ENCODE measurements at places on chromosomes 1 and 21. TPM values are rescaled to one million over a fixed set of nuclear protein-coding genes. Genes with fewer than 3 reads are reported as not detected.

- peaks cover 17% of the 10 kb centered on the region for H3K27me3 ChIP-seq
- no peaks in the 10 kb centered on the region for H3K4me1 ChIP-seq
- DNase-seq = no peak
- H3K27ac ChIP-seq = no peak overlapping the region
- no peaks in the 10 kb centered on the region for H3K36me3 ChIP-seq
- H3K4me3 ChIP-seq = no peak overlapping the region
These were observed 16.2 kb upstream of the DAB1 start for GRCh38 chr1:57440096-57440495.

- no peak overlapping the region for H3K4me3 ChIP-seq
- H3K36me3 ChIP-seq = peaks cover 11% of the 10 kb centered on the region
- DNase-seq = no peak
- H3K4me1 ChIP-seq = peaks cover 75% of the 10 kb centered on the region
- peak overlapping the region; percentile 90 for H3K27ac ChIP-seq
These were observed 11.4 kb upstream of the CCN1 start for GRCh38 chr1:85569122-85569521.

DNA sequence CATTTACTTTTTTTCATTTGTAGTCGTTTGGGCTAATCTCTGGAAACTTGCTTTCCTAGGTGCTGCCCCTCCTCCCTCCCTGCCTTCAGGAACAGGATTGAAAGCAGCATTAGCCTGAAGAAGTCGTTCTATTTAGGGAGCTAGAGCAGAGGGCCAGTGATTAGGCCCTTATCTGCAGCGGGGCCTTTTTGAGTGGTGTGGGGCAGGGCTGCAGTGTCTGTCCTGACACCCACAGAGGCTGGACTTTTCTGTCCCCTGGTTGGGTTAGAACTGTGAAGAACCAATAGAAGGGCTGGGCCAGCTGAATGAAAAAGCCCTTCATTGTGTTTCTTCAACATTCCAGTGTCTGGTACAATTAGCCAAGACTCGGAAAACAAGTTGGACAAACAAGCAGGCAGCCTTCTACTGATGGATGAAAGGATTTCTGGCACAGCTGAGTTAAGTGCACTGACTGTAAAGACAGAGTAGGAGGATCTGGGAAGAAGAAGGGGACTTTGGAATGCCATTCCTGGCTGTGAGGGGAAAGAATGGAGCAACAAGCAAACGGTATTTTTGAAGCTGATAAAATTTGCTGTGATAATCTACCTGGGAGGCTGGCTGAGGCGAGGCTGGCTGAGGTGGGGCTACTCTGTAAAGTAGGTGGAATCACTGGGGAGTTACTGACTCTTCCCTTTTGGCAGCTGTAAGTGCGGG, 9.7 kb downstream of the MACF1 start:
- peak overlapping the region; percentile 63 for H3K27ac ChIP-seq
- no peaks in the 10 kb centered on the region for H3K27me3 ChIP-seq
- DNase-seq = no peak
- peaks cover 2% of the 10 kb centered on the region for H3K36me3 ChIP-seq
- H3K4me3 ChIP-seq = no peak overlapping the region

GRCh38 chr1:38118976-38119375, 72.4 kb upstream of the POU3F1 start:
- no peak overlapping the region for H3K27ac ChIP-seq
- H3K36me3 ChIP-seq = no peaks in the 10 kb centered on the region
- H3K27me3 ChIP-seq = no peaks in the 10 kb centered on the region
- no peak for DNase-seq
- no peak overlapping the region for H3K4me3 ChIP-seq

- peaks cover 22% of the 10 kb centered on the region for H3K4me1 ChIP-seq
- peak overlapping the region; percentile 79 for H3K27ac ChIP-seq
- DNase-seq = no peak
These were observed 58.5 kb downstream of the SLC25A24 start for GRCh38 chr1:108141621-108142020.

DNA sequence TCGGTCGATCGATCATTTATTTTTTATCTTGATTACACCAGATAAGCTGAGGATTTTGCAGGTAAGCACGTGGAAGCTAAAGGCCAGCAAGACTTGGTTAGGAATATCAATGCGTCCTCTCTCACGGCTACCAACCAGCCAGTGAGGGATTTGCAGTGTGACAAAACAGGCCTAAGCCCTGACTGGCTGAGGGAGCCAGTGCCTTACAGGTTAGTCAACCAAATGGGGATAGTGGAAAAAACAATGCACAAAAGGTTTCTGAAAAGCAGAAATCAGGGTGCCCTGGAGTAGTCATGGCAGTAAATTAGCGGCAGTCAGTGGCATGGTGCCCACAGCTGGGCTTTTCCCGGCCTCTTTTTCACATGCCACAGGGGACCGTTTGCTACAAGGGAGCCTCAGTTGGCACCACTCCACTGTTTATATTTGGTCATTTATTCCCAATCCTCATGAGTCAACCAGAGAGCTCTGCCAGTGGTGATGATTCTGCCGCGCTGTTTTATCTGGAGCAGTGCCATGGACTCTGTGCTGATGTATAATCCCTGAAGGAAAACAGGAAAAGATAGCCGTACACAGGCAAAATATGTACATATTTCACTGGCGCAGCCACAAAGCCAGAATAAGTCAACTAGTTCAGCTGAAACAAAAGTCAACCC, 167.6 kb downstream of the RHOU start:
- peaks cover 26% of the 10 kb centered on the region for H3K27me3 ChIP-seq
- no peak overlapping the region for H3K4me3 ChIP-seq
- H3K27ac ChIP-seq = peak overlapping the region; percentile 50
- peak; percentile 92 for DNase-seq
- H3K36me3 ChIP-seq = no peaks in the 10 kb centered on the region

DNA sequence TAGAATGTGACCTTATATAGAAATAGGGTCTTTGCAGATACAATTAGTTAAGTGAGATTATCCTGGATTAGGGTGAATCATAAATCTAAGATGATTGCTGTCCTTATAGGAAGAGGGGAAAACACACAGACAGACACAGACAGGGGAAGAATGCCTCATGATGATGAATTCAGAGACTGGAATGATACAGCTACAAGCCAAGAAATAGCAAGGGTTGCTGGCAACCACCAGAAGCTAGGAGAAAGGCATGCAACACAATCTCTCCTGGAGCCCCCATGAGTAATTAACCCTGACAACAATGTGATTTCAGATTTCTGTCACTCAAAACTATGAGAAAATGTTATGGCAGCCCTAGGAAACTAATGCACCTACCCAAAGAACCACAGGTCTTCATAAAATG, 19.1 kb upstream of the PPIH start:
- no peak overlapping the region for H3K27ac ChIP-seq
- no peak for DNase-seq
- peaks cover 34% of the 10 kb centered on the region for H3K27me3 ChIP-seq
- no peaks in the 10 kb centered on the region for H3K36me3 ChIP-seq

GRCh38 chr1:28985427-28985826, 71.1 kb downstream of the EPB41 start:
- H3K27ac ChIP-seq = no peak overlapping the region
- peaks cover 2% of the 10 kb centered on the region for H3K36me3 ChIP-seq
- no peak overlapping the region for H3K4me3 ChIP-seq

CACNA1E gene
- not detected for total RNA-seq

FCN3 gene
- total RNA-seq = not detected

CD1D gene
- total RNA-seq = not detected

- no peaks in the 10 kb centered on the region for H3K27me3 ChIP-seq
- H3K27ac ChIP-seq = peak overlapping the region; percentile 23
- DNase-seq = no peak
These were observed 43.4 kb downstream of the PLPP3 start for GRCh38 chr1:56535939-56536338.

GRCh38 chr1:196797891-196798290, 21.6 kb upstream of the CFHR1 start:
- H3K27me3 ChIP-seq = peaks cover 15% of the 10 kb centered on the region
- DNase-seq = no peak
- no peaks in the 10 kb centered on the region for H3K36me3 ChIP-seq
- no peak overlapping the region for H3K4me3 ChIP-seq
- no peaks in the 10 kb centered on the region for H3K4me1 ChIP-seq
- no peak overlapping the region for H3K27ac ChIP-seq

DNA sequence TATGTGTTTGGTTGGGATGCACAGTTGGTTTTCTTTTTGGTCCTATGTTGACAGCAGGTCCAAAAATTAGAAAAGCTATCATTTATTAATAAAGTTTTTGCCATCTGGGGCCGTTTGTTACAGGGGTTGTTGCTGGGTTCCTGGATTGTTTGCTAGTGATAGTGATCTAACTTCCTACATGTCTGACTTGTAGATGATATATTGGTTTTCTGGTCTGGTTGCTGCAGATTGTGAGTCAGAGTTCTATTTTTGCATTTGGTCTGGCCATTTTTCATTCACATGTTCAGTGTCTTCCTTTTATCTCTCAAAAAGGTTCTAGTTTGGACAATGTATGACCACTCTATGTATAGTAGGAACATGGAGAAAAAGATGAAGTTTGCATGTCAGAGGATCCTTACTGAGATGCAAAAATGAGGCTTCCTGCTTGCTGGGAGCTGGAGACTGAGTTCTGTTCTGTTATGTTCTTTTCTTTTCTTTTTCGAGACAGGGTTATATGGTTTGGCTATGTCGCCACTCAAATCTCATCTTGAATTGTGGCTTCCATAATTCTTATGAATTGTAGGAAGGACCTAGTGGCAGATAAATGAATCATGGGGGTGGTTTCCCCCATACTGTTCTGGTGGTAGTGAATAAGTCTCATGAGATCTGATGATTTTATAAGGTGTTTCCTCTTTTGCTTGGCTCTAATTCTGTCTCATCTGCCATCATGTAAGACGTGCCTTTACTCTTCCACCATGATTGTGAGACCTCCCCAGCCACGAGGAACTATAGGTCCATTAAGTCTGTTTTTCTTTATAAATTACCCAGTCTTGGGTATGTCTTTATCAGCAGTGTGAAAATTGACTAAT, 4.2 kb upstream of the NVL start:
- H3K27me3 ChIP-seq = peaks cover 10% of the 10 kb centered on the region
- no peak for DNase-seq
- no peak overlapping the region for H3K27ac ChIP-seq
- no peaks in the 10 kb centered on the region for H3K36me3 ChIP-seq

SPATA21 gene
- not detected for total RNA-seq

PDE4B gene
- 53.1 TPM for total RNA-seq

MLLT11 gene
- 22.1 TPM for total RNA-seq

DNA sequence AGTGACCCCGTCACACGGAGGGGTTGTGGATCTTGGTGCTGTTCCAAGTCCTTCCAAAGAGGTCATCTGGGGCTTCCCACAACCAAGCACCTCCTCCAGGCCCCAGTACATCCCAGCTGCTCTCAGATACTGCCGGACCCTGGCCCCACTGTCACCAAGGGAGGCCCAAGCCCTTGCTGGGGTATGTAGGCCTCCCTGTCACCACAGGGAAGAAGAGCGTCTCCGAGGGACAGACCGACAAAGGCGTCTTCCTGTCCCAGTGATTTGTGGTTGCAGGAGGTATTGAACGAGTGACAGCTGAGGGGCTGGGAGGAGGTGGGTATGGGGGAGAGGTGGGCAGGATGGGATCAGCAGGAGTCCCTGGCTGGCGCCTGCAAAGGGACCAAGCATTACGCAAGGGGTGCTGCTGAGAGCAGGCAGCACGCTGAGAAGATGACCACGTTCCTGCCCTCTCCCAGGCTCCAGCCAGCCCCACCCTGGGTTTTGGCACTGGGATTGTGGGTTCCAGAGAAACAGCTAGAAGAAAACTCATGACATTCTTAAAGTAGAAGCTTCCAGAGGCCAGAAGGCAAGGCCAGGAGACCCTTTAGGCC, 29.7 kb downstream of the LRP8 start:
- no peak overlapping the region for H3K27ac ChIP-seq
- peaks cover 39% of the 10 kb centered on the region for H3K4me1 ChIP-seq
- no peak for DNase-seq
- no peaks in the 10 kb centered on the region for H3K36me3 ChIP-seq
- no peak overlapping the region for H3K4me3 ChIP-seq

RHCE gene
- 0.71 TPM for total RNA-seq

GRCh38 chr1:110783292-110783918, 89.5 kb upstream of the CD53 start:
- no peaks in the 10 kb centered on the region for H3K27me3 ChIP-seq
- H3K36me3 ChIP-seq = no peaks in the 10 kb centered on the region
- H3K27ac ChIP-seq = no peak overlapping the region
- H3K4me3 ChIP-seq = no peak overlapping the region
- DNase-seq = no peak

DNA sequence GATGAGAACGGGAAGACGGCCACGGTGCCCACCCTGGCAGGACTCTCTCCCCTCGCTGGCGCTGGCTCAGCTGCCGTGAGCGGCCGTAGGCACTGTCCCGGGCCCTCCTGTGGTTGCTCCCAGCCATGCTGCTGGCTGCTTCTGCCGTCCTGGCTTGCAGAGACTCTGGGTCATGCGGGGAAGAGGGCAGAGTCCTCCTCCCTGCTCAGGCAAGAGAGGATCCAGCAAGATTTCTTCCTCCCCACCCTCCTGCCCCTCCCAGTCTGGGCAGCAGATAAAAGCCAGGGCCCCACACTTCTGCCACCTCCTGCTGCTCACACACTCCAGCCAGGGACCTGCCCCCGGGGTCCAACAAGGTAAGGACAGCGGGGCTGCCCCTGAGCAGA, 60.1 kb downstream of the AGPAT3 start:
- H3K4me1 ChIP-seq = peaks cover 37% of the 10 kb centered on the region
- H3K27me3 ChIP-seq = no peaks in the 10 kb centered on the region
- no peak for DNase-seq
- no peak overlapping the region for H3K4me3 ChIP-seq
- H3K27ac ChIP-seq = no peak overlapping the region

All from osteocyte (in vitro differentiated cells).